ENCODE measurements at places on chromosomes 7 and 10.

DNA sequence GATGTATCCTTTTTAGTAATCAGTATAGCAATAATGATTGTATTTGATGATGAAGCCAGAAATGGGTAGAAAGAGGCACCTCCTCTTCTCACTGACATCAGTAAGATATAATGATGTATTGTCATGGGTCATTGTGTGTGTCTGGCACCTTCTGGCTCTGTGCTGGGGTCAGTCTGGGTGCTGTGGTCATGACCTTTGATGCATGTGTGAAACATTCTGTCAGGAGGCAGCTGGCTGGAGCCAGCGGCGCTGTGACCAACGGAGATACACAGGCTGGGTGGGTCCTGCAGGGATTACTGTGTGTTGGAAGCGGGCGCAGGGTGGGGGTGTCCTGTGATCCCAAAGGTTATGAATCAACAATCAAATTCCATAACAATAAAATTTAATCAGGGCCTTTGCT lies 35.2 kb downstream of the EEPD1 start:
- DNase-seq: no peak

GRCh38 chr7:90412458-90413184 lies 9.4 kb downstream of the CLDN12 start:
- DNase-seq: no peak

- no peak for DNase-seq
Observed at GRCh38 chr10:10526846-10527245, 490.8 kb upstream of the CELF2 start.

GRCh38 chr10:79984851-79985250 lies 35.9 kb upstream of the SFTPD start:
- no peak for DNase-seq

DNA sequence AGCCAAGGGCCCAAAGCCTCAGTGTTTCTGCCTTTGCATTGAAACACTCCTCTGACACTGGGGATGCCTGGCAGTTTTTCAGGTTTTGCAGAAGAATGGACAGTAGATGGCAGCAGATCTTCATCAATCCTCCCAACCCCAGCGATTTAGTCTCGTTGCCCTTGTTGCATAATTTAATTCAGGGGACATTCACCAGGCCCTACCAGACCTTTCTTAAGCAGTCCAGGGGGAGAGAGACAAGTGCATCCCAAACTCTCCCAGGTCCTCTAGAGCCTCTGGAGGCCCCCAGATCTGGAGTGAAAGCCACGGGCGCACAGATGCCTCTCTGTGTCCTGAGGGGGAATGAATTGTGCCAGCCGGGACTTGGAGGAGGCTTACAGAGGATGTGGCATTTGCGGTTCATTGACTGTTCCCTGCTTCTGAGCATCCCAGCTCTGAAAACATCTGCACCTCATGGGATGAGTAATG lies 29.6 kb downstream of the MINDY4 start:
- DNase-seq: peak; percentile 51

DNA sequence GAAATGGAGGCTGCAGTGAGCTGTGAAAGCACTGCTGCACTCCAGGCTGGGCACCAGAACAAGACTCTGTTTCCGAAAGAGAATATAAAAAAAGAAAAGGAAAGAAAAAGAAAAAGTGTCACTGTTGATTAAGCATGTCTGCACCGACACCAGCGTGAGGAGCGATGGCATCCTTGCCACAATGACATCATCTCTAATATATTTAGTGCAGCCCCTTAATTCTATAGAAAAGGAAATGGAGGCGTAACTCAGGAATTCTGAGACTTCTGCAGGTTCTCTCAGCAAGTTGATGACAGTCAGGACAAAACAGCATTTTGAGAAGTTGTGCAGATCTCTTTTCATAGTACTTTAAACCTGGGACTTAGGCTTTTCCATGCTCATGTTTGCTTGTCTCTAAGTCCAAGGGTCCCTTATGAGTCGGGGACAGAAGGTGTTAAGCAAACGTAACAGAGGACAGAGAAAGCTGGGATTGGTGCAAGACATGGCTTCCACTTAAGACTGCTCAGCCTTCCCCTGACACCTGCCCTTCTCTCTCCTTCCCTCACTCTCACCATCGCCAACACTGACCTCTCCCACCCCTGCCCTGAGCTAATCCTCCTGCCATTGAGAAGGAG lies 16.9 kb upstream of the ANKRD1 start:
- DNase-seq: no peak

DNA sequence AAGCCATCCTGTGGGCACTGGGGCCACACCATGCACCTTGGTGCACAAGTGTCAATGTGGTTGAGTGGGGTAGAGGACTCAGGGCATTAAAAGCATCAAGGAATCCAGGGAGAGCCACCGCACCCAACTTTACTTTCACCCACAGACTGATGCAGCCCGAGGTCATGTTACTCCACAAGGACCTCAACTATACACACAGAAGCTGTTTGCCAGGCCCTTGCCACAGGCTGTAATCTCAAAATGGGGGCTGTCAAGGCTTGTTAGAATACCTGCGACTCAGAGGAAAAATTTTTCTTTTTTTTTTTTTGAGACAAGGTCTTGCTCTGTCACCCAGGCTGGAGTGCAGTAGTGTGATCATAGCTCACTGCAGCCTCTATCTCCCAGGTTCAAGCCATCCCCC lies 26.5 kb upstream of the KCTD7 start:
- DNase-seq: no peak

DNA sequence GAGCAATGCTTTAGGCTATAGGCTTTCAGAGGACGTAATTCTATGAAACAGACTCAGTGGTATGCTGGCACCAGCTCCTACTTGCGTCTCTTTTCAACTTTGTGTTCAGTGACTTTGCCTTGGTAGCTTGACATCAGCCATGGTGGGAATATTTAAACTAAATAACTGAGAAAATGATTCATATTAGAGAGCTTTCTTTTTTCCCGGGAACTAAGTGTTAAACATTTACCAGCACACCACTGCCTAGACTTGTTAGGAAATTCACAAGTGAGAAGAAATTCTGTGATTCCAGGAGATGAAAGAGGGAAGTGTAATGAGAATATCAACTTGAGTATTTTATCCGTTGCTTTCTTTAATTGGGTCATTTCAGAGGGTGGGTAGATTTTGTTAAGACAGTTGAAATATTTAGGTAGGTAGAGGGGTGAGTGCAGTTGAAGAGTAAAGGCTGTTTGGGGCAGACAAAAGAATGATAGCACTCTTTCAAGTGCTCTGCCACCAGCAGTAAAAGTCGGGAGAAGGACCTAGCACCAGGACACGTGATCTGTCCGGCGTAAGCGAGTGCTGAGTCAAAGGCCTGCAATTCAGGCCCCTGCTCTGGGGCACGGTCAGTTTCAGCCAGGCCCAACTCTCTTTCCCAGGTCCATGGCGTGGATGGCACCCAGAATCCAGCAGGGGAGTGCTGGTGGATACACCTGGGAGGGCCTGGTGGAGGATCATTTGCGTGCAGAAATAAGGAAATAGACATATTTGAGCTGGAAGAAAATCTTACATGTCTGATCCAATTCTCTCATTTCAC lies 206.3 kb downstream of the SNX10 start:
- DNase-seq: no peak

GRCh38 chr7:120452665-120453064 lies 179.7 kb downstream of the KCND2 start:
- no peak for DNase-seq

GRCh38 chr7:31917256-31917655 lies 153.0 kb downstream of the PDE1C start:
- DNase-seq: no peak

DNA sequence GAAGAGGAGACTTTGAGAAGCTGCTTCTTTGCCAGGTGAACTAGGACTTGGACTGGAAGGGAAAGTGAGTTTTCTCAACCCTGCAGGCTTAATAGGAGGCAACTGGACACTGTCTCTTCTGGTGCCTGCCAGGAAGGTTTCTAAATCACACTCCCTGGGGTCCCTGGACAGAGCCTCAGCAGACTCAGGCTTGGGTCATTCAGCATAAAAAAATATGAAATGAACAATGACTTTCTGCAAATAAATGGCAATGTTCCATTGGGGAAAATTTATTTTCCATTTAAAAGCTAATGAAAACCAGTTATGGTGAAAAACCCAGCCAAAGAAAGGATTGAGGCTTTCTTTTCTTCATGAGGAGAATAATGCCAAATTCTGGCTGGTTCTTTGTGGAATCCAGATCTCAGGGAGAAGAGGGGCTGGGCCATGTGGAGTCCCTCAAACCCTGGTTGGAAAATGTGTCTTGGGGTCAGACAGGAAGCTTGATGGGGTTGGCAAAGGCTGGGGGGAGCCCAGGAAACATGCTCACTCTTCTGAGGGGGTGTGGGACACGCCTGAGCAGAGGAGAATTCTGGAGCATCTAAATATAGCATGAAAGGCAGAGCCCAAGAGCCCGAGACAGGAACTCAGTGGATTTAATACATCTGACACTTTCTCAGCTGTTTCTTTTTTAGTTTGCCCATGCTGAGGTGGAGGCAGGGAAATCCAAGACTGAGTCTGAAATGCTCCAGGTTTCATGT lies 65.2 kb upstream of the EMX2 start:
- no peak for DNase-seq

GRCh38 chr10:72419241-72419640 lies 64.5 kb upstream of the DNAJB12 start:
- DNase-seq: no peak

GRCh38 chr7:80699045-80699638 lies 60.7 kb downstream of the CD36 start:
- no peak for DNase-seq

GRCh38 chr10:96339956-96340904 lies 18.6 kb downstream of the OPALIN start:
- peak; percentile 47 for DNase-seq

GRCh38 chr10:13659887-13660550 lies 73.3 kb downstream of the PRPF18 start:
- peak; percentile 57 for DNase-seq

DNA sequence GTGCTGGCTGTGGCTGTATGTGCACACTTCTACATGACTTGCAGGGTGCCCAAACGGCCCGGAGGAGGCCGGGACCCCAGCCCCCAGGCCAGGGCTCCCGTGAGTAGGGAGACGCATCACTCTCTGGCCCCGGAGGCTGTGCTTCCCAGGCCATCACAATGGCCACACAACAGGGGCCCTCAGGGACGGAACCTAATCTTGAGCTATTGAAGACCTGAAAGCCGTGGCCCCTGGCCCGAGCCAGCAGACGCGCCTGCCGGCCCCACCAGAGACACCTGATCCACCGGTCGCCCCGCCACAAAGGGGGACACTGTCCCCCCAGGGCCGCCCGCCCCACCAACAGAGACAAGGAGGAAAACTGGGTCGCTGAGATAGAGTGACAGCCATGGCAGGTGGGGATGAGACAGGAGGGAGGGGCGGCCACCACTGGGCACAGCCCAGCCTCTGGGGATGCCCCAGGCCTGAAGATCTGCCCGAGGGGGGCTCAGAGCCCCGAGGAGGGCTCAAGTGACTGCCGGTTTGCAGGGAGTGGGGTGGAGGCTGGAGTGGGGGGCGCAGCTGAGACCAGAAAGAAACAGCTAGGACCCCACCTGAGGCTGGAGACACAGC lies 10.2 kb upstream of the LFNG start:
- no peak for DNase-seq

- DNase-seq: no peak
Observed at GRCh38 chr7:95531605-95532219, 46.0 kb downstream of the ASB4 start.

DNA sequence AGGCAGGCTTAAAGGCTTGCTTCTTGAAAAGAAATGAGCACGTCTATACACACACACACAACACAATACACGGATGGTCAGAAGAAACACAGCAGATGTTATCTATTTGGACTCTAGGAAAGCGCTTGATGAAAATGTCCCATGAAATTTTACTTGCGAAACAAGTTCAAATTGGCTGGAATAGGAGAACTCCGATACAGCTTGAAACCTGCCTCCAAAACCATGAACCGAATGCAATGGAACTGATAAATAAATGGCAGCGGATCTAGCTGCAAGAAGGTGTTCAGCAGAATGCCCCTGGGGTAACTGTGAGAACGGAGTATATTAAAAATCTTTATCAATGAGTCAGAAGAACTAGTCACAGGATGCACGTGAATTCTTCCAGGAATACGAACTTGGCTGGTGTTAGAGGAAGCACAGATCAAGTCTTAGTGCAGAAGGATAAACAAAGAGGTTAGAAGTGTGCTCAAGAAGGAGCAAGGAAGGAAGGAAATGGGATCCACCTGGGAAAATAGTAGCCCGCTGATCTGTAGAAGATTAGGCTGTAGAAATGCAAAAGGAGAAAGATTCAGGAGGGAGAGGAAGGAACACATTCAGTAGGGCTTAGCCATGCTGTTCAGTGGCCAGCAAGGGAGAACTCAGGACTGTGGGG lies 142.0 kb upstream of the PRKCQ start:
- no peak for DNase-seq

- no peak for DNase-seq
Observed at GRCh38 chr7:128454808-128455542, 703 bp upstream of the HILPDA start.

DNA sequence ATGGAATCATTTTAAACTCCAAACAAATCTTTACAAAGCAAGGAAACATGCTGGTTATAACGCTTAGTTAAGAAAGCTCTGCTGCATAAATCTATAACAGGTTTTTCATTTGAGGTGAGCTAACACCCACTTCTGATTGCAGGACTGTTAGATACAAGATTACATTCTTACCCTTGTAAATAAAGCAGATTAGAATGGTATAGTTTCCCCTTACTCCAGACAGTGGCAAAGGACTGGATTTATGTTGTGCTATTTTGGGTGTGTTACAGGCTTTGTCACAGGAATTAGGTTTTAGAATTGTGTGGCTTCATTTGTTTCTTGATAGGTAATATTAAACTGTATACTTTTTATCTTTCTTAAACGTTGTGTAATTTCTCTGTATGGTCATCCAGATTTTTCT lies 487.6 kb downstream of the ZWINT start:
- no peak for DNase-seq

GRCh38 chr7:142323706-142324105 lies 65.8 kb upstream of the PRSS58 start:
- DNase-seq: no peak

GRCh38 chr10:84511106-84511505 lies 182.7 kb downstream of the CCSER2 start:
- no peak for DNase-seq

GRCh38 chr7:99597762-99598501 lies at the start of gene TMEM225B:
TSS of gene TMEM225B (plus strand) at chr7:99598267. CDS start at chr7:99604389, 6,122 bp downstream.
- no peak for DNase-seq

- DNase-seq: no peak
Observed at GRCh38 chr7:96416599-96416998, 94.7 kb upstream of the SLC25A13 start.

DNA sequence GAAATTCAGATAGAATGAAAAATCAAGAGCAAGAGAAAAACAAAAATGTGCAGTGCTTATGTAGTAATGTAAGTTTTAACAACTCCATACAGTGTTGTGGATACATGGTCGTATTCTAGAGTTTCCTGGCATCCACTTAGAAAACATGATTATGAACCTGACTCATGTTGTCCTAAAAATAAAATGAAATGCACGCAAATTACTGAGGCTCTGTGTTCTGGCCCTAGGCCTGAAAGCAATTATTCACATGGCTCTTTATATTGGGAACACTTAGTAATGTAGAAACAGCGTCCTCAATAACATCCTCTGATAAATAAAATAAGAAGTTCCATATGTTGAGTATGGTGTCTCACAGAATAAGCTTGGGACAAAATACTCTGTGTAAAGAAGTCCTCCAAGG lies 200.2 kb upstream of the SEMA3E start:
- no peak for DNase-seq

Data from ovary (tissue), 10 donors.